ENCODE measurements at places on chromosomes 6 and 20.
A peak's percentile ranks its signal among the peaks of the same experiment; 100 is the strongest.

- no peak for DNase-seq
Measured at GRCh38 chr6:149384464-149384863, 15.6 kb upstream of the SUMO4 start.

DNA sequence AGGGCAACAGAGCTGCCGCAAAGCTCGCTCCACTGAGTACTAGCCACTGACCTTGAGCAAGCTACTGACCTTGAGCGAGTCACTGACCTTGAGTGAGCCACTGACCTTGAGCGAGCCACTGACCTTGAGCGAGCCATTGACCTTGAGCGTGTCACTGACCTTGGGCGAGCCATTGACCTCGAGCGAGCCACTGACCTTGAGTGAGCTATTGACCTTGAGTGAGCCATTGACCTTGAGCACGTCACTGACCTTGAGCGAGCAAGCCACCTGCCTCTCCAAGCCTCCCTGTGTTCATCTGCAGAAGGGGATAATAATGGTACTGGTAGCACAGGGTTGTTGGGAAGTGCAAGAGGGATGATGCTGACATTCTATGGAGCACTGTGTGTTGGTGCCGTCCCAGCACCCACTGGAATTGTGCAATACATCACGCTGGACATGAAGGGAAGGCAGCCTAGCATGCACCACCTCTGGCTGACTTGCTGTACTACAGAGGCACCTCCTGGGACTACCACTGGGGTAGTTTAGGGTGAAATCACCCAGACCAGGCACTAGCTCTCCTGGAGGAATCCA lies 60.2 kb downstream of the CTCFL start:
- peak; percentile 28 for DNase-seq

DNA sequence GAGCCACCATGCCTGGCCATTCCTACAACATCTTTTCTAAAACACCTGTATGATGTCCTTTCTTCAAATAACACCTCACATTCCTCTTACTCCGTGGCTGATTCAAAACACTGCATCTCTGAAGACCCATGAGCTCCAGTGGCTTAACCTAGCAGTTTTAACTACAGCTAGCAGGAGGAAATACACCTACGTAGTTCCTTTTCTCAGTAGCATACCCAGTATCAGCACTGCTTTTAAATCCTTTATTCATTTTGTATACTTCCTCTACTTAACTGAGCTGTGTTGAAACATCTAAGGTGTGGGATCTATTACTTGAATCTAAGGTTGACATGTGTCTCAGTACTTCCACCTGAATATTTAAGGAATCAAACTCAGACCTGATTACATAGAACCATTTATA lies 113.6 kb upstream of the CCDC28A start:
- DNase-seq = no peak

- no peak for DNase-seq
Measured at GRCh38 chr6:11291582-11291981, 59.1 kb upstream of the NEDD9 start.

DNA sequence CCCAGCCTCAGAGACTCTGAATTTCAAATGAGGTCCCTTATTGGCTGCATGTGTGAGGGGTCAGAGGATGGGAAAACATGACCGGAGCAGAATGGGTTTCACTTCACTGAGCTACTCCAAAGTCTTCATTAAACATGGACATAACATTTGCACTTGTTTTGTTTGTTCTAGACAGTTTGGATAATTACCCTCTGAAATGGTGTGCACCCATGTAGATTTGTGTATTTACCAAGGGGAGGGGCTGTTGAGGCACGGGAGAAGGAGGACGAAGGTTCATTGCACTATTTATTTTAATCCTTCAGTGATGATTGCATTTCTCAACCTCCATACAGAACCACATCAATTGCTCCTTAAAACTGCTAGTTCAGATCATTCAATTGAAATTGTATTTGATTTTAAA lies 364.2 kb downstream of the TFAP2B start:
- DNase-seq = no peak

- DNase-seq = peak; percentile 14
Measured at GRCh38 chr6:39929733-39930461, 4.4 kb downstream of the MOCS1 start.

DNA sequence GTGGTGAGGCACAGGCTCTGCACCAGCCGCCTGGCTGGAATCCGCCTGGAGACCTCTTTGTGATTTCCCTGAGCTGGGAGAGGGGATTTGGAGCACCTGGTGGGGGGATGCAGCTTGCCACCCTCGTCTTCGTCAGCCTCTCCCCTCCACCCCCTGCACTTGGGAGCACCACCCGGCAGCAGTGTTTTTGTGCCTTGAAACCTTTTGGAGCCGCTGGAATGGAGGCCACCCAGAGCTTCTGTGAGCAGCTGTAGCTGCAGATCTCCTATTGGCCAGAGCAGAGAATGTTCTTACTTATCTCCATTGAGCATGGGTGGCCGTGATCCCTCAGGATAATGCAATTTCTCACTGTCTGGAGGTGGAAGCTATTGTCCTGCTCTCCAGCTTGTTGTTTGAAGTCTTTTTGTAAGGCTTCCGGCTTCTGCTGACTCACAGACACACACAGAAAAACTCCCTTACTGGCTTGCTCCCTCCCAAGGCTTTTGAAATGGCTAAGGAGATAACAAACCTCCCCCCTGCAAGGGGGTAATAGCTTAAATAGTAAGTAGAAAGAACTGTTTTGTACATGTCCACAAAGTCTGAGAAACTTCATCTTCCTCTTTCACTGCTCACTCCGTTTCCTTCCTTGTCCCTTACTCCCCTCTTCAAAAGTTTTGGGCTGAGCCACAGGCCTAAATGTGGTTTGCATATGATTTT lies 271.2 kb downstream of the PRL start:
- peak; percentile 98 for DNase-seq

Measured in fibroblast of pulmonary artery (primary cell).